ENCODE measurements at places on chromosomes 5 and 9.

DNA sequence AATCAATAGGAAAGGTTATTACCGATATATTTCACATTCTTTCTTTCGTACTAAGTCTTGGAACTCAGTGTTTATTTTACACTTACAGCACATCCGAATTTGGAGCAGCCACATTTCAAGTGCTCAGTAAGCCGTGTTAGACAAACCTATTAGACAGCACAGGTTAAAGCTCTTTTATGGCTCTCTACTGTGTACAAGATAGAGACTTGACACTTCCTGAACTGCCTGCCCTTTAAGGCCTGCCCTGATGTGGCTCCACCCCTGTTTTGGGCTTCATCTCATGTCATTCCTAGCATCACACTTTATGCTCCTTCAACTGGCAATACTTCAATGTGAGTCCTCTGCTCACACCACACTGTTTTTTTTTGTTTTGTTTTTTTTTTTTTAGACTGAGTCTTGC is 23.5 kb upstream of the SUSD1 start:
- no peak for DNase-seq

GRCh38 chr9:120284821-120285220 is 295.1 kb downstream of the CDK5RAP2 start:
- no peak for DNase-seq

DNA sequence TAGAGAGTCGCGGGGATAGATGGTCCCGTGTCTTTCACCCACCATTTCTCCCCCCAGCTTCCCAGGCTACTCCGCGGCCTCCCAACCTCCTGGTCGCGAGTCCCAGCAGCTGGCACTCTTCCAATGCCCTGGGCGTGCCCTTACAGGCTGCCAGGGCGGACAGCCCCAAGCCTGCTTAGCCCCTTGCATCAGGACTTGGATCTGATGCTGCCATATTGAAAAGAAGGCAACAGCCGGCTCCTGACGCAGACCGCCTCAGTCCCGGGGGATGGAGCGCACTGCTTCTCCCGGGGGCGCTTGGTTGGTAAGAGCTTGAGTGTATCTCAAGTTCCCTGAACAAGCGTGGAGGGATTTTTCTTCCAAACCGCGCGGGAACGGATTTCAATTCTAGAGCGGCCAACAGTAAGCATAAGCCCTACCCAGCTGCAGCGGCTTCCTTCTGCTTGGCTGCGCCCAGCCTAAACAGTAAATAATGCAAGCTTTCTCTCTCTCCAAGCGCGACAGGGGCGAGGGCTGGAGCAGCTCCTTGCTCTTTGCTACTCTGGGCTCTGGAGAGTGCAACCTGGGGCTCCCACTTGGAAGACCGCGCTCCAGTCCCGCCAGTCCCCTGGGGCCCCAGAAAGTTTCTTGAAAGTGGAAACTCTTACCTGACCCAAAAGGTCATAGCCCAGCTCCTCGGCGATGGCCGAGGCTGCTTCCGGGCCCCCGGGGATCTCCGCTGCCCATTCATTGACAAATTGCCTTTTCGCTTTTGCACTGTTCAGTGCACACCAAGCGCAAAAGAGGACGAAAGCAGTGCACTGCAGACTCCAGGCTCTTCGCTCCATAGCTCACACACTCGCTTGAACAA is 607 bp downstream of the PCSK1 start:
- no peak for DNase-seq

- no peak for DNase-seq
Measured at GRCh38 chr9:19156026-19156474, 28.8 kb upstream of the PLIN2 start.

DNA sequence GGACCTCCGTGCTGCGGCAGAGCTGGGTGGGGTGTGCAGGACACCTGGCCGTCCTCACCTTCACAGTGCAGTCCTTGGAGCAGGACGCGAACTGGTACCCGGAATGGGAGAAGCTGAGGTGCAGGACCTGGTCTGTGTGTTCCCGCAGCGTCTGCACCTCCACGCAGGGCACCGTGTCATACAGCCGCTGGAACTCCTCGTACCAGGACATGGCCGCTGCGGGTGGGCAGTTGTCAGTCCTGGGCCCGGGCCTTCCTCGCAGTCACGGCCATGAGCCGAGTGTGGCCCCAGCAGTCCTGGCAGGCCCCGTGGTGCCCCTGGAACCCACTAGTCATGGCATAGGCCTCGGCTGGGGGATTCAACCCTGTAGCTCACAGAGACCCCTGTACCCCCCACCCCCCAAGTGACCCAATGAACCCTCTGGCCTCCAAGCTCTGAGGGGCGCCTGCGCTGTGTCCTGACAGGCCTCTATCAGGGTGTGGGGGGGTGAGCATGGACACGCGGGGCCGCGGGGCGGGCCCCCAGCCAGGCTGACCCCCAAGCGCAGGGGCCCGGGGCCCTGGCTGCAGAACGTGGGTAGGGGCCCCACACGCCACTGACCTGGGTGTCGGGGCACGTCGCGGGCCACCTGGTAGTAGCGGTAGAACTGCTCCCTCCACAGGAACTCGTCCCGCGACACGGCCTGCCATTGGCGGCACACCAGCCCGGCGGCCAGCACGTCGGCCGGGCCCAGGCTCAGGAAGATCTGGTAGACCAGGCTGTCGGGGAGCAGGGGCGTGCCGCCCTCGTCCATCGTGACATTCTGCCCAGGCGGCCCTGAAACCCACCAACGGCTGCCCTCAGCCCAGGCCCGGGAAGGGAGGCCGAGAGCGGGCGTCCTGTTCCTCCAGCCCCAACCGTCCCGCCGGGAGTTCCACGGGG is 987 bp downstream of the FBXW5 start:
- peak; percentile 70 for DNase-seq

DNA sequence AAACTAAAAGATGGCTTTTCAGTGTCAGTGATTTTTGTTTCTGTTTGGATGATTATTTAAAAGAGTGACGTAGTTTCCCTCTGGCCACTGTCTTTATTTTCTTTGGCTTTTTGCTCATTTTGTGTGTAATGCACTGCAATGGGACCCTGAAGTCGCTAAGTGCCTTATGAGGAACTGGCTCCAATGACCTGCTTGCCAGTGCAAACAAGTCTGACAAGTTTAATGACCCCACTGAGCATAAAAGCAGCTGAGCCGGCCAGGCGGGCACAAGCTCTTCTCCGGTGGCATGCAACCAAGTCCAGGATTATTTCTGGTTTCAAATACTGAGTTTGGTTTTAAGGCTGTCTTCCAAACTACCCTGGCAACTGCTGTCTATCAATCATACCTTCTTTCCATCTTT is 15.6 kb upstream of the GNA14 start:
- no peak for DNase-seq

All from GM12892 (cell line).